ENCODE measurements at places on chromosomes 5 and 9.

- no peak for DNase-seq
Measured at GRCh38 chr9:89675058-89675742, 70.4 kb downstream of the GADD45G start.

DNA sequence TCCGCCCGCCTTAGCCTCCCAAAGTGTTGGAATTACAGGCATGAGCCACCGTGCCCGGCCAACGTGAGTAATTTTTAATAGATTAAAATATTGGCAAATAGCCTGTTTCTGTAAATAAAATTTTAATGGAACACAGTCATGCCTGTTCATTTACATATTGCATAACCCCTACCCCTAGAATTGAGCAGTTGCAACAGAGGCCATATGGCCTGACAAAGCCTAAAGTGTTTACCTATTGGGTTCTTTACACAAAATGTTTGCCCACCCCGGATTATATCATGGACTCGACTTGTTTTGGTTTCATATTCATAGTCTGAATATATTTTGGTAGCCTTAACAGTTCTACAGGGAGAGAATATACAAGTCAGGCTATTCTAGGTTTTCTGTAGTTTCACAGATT is 5.3 kb downstream of the NSA2 start:
- no peak for DNase-seq

GRCh38 chr5:107652839-107653607 is 17.7 kb downstream of the EFNA5 start:
- no peak for DNase-seq

GRCh38 chr5:14177634-14178033 is 34.5 kb downstream of the TRIO start:
- no peak for DNase-seq

DNA sequence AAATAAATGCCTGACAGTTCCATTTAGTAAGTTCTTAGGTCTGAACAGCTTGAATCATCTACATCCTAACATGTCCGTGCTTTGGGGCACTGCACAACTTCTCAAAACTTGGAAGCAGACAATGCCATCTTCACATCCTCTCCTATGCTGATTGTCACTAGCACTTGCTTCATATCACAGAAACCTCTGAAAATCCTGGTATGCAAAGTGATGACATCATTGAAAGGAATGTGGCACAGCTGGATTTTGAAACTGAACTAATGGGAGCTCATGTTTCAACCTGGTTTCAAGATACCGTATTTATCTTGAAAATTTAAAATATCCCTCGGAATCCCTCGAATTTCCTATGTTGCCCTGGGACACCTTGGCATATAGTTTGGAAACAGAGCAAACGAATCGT is 490.2 kb upstream of the DAP start:
- no peak for DNase-seq

GRCh38 chr5:151094852-151095245 is 14.0 kb upstream of the TNIP1 start:
- DNase-seq = no peak
